ENCODE measurements at places on chromosomes 1 and 21.

- DNase-seq = no peak
Observed at GRCh38 chr1:6358757-6359201, 34.8 kb downstream of the ACOT7 start.

DNA sequence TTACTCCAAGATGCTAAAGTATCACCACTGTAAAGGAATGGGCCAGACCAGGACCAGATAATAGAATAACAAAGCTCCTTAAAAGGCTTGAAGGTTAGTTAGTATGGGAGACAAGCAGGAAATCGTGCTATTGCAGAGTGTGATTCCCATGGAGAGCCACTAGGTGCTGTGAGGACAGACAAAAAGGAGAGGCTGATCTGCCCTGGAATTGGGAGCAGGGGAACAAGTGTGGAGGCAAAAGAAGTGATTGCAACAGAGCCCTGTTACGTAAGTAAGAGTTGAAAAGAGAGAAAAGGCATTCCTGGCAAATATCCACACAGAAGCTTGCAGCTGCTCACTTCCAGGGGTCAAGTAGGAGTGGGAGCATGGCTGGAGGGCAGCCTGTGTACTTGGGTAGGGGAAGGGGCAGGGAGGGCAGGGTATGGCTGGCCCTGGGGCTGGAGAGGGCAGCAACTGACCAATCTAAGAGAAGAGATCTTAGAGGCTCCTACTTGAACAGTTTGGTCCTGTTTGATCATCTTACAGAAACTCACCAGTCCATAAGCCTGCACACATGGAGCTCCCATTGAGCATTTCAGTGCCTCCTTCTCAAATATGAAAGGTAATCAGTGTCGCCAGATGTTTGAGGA lies 207.7 kb upstream of the GJB5 start:
- no peak for DNase-seq

- DNase-seq = no peak
Observed at GRCh38 chr1:41394959-41395956, 34.0 kb downstream of the FOXO6 start.

DNA sequence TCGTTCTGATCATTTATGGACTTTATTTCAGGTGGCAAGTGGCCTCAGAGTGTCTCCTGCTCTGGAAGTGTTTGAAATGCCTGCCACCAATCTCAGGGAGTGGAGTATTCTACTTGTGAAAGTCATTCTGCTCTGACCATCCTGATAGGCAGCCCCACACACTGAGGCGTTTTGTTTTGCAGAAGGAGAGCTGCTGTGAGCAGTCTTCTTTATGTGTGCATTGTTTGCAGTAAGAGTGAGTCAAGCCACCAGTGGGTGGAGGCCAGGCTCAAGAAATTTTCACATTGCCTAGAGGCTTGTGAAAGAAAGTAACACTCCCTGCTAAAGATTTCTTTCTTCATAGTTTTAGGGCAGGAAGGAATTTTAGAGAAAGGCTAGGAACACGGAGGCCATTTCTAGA lies 204.4 kb downstream of the SLC35F3 start:
- DNase-seq = no peak

DNA sequence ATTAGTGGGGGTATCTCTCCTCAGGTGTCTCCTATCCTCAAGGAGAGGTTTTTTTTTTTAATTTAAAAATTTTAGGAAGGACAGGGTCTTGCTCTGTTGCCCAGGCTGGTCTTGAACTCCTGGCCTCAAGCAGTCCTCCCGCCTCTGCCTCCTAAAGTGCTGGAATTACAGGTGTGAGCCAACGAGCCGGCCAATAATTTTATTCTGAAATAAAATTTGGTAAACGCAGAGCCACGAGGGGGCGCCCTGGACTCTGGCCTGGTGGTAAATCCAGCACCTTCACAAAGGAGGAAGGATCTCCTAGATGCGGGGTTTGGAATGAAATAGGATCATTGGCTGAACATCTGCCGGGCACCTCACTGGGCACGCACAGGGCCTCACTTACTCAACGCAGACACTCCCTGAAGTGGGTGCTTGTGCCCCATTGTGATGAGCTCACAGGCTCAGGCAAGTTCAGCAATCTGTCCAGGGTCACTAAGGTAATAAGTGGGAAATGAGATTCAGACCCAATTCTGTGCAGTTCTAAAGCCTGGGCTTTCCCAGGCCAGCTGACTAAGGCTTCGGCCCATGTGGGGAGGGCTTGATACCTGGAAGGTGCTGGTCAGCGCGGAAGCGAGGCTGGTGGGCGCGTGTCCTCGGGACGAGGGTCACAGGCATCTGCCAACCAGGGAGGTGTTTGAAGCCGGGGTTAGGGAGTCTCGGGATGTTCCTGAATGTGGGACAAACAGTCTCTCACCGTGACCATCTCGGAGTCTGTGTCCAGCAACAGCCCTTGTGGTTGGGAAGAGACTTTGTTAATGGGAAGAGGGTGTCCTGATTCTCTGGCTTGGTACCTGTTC lies 32.7 kb upstream of the ETV3 start:
- no peak for DNase-seq

DNA sequence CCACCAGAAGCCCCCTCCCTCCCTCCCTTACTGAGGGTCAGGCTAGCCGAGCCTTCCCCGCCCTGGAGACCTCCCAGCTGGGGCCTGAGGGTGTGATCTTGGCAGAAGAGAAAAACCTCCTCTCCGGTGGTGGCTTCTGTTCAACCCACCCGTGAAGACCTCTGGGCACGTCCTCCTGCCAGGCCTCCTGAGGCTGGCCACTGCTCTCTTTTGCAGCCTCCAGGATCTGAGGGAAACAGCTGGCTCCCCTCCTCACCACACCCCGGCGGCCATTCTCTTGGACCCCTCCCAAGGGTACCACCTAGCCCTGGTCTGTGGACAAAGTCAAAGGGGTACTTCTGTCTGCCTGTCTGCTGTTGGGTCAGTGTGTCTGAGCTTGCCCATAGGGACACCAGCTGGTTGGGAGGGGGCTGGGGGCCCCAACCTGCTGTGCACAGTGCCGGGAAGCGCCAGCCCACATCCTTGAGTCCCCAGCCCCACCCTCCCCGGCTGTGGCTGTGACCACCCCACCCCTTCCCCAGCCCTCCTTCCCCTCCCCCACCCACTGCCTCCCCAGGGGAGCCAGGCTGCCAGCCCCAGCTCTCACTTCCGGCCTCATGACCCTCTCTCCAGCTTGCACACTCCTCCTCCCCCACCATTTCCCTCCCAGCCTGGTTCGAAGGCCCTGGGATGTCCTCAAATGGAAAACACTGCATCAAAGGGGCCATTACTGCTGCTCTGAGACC lies 48.1 kb downstream of the AHDC1 start:
- no peak for DNase-seq

DNA sequence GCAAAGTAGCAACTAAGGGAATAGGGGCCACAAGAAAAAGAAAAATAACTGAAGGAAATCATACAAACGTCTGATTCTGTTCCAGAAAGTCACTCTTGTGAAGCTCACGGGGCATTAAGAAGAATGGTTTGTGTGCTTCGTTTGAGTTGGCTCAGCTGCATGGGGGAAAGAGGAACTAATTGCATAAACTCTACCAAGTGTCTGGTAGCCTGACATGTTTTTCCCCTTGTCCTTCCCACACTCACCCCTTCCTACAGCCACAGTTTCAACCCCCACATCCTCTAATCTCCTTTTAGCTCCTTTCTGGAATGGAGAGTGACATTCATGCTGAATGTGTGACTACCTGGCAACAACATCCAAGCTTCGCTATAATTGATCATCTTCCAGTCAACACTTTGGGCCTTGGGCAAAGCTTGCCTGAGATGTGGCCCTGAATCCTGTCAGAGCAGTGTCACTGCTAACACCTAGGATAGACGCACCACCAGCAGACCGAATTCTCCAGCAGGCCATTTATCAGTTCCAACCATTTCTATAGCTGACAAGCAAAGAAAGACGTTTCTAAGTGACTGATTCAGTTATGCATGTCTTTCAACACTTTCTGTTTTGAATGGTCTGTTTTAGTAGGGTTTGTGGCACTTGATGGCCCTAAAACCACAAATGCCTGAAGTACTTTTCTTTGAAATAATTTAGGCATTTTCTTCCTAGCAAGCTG lies 439.6 kb downstream of the TTLL7 start:
- DNase-seq = no peak

GRCh38 chr1:183913567-183913993 lies 108.7 kb downstream of the RGL1 start:
- DNase-seq = no peak

- DNase-seq = no peak
Observed at GRCh38 chr1:170676628-170677027, 12.7 kb downstream of the PRRX1 start.

DNA sequence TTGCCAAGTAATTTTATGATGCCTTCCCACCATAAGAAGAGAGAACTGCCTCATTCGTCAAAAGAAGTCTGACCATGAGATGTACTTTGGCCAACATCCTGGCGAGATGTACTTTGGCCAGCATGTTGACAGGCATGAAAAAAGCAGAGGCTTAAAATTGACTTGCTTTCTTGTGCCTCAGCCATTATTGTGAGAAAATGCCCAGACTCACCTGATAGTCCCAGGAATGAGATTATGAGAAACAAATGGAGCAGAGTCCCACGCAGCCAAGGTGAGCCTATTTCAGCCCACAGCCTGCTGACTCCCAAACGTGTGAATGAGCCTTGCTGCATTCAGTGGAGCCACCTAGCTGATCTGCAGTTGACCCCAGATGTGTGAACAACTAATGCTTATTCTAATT lies 43.5 kb upstream of the ZNF644 start:
- DNase-seq = no peak

- DNase-seq = no peak
Observed at GRCh38 chr1:41448821-41449220, 35.7 kb downstream of the EDN2 start.

DNA sequence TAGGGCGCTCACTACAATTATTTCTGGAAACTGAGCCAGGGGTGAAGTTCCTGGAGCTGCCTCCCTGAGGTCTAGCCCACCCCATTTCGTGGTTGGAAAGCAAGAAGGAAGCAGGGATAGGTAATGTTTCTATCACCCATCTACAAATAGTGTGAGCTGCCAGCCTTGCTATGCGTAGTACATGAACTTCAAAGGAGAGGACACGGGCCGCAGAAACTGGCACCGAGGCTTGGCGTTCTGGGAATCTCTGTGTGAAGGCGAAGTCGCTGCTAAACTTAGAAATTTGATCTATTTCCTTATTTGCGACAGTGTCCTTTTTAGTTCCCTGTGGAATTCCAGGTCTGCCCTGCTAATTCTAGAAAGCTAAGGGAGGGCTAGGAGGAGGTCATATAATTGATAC lies 49.6 kb upstream of the NTPCR start:
- DNase-seq = no peak

- no peak for DNase-seq
Observed at GRCh38 chr1:27574871-27575831, 28.8 kb downstream of the AHDC1 start.

- DNase-seq = no peak
Observed at GRCh38 chr1:51551081-51551480, 32.0 kb upstream of the EPS15 start.

DNA sequence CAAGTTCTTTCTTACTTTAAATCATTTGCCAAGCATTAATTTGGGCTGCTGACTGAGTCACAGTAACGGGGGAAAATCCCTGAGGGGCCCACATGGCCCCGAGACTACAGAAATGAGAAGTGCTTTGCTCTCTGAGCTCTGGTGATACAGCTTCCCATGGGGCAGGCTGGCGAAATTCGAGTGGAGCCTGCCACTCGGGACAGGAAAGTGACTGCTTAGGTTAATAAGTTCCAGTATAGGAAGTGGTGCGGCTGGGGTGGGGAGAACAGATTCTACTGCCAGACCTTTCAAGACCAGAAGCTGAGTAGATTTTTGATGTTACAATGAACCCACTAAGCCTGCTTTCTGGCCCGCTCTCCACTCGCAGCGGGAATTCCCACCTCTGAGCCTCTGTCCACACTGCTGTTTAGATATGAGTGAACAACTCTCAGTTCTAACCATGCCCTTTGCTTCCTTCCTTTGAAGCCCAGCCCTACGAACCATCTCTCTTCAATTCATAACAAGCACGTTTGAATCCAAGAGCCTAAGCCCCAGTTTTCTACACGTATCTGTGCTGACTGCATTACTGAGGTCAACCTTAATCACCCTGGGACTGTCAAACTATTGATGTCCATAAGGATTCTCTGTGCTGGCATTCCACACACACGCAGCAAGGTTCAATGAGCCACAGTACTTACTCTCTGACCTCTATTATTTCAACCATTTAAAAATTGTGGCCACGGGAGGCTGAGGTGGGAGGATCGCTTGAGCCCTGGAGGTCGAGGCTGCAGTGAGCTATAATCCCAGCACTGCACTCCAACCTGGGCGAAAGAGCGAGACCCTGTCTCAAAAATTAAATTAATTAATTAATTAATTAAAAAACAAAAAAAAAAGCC lies 9.6 kb downstream of the ZBTB17 start:
- DNase-seq = no peak

DNA sequence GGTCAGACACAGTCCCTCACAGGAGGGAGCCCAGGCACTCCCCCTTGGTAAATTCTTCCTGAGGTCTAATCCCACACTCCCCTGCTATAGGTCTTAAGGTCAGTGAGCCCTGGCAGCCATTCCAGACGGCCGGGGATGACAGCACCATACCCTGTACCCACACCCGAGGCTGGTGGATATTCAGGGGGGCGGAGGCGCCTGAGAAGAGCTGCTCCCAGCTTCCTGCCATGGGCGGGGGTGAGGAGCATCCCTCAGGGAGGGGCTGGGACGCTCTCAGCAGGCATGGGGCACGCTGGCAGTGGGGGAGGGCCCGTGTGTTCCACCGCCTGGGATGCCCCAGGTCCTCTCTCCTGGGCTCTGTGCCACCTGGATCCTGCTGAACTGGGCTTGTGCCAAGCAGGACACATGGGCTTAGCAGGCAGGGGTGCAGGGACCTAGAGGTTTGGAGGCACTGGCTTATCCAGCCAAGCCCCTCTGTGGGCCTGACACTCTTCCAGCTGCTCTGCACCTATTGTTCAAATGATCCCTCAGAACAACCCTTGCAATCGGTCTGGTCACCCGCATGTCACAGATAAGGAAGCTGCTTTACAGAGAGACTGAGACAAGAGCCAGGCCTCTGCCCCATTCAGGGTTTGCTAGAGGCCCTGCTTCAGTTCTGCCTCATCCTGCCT lies 5.7 kb upstream of the ADGRB2 start:
- no peak for DNase-seq

DNA sequence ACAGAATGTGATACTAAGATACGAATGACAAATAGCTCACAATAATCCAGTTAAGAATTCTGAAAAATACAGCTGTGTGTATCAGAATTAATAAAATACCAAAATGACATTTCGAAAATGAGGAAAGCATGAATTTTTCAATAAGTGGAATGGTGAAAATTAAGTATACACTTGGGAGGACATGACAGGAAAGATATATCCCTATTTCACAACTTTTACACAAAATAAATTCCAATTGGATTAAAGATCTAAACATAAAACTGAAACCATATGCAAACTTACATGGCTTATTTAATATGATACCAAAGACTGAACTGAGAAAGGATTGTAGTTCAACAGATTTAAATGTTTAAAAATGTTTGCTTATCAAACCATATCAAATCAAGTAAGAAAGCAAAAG lies 510.4 kb upstream of the ADAMTS5 start:
- DNase-seq = no peak

GRCh38 chr1:231684356-231685244 lies 58.0 kb downstream of the DISC1 start:
- DNase-seq = no peak

All from BJ (cell line).